ENCODE measurements at places on chromosomes 12 and 14.
A peak's percentile ranks its signal among the peaks of the same experiment; 100 is the strongest.

- DNase-seq: peak; percentile 98
Measured at GRCh38 chr12:26740991-26741390, 92.0 kb downstream of the ITPR2 start.

- DNase-seq: no peak
Measured at GRCh38 chr14:34259996-34260395, 202.0 kb downstream of the SPTSSA start.

GRCh38 chr12:45725631-45726602 is 3.6 kb upstream of the ARID2 start:
- DNase-seq: peak; percentile 59

DNA sequence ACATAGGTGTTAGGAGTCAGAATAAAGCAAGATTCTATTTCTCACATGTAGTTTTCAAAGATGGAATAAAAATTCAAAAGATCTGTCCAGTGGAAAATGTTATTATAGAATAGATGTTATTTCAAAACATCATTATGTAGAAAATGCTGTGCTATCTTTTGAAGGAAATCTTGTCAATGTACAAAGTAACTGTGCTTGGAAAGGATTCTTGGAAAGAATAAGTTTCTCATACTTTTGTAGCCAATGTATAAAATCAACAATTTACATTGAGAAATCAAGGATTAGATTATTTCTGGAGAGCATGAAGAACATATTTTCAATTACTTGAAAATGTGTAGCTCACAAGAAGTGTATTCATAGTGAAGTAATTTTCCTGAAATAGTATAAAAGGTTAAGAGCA is 532.5 kb upstream of the MGAT4C start:
- no peak for DNase-seq

DNA sequence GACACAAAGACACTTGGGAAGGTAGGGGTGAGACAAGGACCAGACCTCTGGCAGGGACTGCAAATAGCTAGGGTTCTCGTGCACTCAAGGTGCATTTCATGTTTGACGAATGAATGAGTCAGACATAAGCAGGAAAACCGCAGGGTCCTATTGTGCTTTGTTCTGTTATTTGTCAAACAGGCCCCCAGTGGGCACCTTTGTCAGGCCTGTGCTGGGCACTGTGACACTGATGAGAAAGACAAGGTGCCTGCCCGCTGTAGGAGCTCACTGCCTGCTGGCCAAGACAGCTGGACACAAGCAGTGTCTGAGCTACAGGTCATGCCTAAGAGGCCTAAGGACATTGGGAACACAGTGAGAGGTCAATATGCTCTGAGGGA is 2.3 kb downstream of the OTUB2 start:
- no peak for DNase-seq

- DNase-seq: no peak
Measured at GRCh38 chr12:115942346-115942745, 335.1 kb downstream of the MED13L start.

GRCh38 chr12:92408072-92408900 is 262.6 kb upstream of the BTG1 start:
- peak; percentile 38 for DNase-seq

DNA sequence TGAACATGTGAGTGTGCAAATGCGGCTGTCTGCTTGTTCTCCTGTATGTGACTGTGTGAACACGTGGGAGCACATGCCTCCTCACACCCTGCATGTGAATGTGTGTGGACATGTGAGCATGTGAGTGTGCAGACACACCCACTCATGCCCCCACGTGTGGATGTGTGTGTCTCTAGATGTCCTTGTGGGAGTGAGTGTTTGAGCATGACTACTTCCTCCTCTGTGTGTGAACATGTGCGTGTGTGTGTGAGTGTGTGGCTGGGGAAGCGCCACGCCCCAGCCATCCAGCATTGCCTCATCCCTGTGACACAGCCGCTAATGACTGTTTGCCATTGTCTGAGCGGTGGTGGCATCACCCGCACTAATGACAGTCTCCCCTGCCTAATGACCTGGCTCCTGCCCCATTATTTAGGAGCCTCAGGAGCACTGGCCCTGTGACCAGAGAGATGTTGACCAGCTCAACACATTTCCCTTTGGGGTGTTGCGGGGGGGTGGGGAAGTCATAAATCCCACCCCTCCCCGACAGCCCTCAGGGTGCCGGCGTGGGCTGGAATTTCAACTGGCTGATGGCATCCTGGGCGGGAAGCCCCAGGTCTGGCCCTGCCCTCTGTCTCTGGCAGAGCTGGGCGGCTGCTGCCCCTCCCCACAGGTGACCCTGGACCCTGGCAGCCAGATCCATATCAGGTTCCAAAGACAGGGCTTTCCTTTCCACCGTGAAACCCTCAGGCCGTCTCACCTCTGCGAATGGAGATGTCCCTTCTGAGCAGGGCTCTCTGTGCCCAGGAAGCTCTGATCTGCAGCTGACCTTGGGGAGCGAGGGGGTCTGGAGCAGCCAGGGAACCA is 11.5 kb upstream of the KRT80 start:
- DNase-seq: peak; percentile 13

GRCh38 chr12:1864456-1864855 is 44.1 kb downstream of the LRTM2 start:
- DNase-seq: no peak

DNA sequence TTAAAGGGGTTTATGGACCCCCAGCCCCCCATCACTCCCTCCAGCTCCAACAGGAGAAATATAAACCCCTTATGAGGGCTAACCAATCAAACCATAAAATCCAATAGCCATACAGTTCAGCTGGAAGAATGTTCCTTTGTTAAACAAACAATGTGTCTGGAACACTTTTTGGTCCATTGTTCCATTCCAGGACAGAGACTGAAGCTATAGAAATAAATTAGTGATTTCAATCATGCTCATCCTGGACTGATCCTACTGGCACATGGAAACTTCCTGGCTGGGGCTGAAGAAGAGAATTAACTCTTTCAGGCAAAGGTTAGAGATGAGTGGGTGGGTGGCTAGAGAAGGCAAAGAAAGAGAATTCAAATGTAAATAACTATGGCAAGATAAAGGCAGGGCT is 63.4 kb downstream of the ANO2 start:
- no peak for DNase-seq

DNA sequence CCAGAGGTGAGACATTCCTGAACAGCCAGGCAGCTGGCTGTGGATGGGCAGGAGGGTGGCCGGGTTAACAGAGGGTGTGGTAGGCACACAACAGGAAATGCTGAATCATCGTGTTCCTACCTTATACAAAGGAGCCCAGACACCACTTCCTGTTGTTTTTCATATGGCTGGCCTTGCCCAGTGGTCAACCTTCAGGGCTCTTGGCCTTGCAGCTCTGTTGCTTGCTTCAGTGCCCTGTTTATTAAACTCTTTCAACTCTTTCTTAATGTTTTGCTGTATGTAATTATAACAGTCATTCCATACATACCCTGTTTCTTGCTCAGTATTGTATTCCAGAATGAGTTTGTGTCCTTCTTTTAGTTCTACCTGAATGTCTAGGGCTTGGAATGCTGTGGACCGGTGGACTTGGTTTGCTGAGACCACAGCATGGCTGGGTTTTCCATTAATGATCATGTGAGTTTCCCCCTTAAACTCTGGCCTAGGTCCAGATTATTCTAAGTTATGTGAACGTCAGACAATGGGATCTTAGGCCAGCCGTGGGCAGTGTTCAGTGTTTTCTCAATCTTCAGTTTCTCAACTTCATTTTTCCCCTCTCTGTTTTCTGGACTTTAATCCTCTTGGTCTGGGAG is 11.9 kb downstream of the CFAP54 start:
- no peak for DNase-seq

DNA sequence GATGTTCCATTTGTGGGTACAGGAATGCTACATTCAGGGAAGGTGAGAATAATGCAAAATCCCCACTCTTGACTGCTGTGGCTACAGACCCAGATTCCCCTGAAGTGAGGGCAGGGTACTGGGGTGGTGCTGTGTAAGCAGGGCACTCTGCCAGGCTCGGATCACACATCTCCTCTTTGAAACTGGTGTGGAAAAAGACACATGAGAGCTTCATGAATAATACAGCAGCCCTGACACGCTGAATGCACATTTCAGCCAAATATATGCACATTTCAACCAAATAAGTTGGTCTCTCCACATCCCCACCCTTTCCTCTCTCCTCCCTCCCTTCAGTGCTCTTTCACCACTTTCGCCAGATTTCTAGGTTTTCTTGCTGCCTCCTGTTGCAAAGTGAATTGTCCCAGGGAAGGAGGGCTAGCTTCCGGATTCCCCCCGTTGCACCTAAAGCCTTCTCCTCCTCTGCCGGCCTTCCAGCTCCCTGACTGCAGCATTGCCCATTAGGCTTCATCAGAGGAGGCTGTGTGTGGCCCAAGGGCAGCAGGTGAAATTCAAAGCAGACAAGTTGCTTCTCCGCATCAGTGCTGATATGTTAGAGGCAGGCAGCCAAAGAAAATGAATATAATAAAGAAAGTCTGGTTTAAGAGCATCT is 118.2 kb upstream of the TMCC3 start:
- no peak for DNase-seq

- no peak for DNase-seq
Measured at GRCh38 chr14:94483729-94484275, 7.8 kb upstream of the SERPINA9 start.

- DNase-seq: no peak
Measured at GRCh38 chr14:103393070-103393469, 7.9 kb downstream of the MARK3 start.

DNA sequence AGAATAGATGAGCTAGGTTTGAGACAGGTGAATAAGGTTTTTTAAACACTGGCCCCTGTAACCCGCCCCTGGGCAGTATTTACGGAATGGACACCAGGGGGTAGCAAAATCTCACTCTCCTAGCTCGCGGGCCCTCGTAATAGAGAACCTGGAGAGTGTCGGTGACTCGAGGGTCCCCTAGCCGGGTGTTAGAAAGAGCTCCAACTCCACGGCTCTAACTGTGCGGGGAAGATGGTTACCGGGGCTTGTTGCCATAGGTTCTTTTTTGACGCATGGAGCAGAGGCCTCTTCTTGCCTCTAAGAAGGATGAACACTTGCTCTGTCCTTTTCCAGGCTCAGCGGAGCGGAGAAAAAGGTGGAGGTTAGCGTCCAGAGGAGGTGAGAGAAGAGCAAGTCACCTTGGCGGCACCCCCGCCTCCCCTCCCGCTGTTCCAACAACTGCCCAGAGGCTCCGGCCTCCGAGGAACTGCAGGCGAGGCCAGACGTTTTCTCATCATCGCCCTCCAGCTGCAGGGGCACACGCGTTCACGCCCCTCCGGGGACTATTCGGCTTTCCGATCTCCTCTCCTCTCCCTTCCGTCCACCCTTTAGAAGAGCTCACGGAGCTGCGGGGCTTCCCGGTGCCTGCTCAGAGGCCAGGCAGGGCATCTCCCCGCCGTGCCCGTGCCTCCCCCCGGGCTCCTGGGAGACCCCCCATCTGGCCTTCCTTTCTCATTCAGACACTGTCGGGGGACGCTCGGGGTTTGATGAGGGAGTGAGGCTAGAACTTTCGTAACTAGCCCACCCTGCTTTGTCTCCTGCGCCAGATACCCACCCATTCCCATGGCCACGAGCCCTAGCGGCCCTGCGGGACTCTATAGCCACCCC is 1.4 kb upstream of the ARHGEF40 start:
- peak; percentile 84 for DNase-seq

GRCh38 chr14:33958605-33959226 is 7.8 kb upstream of the EGLN3 start:
- DNase-seq: no peak

GRCh38 chr12:88305254-88305890 is 163.3 kb downstream of the TMTC3 start:
- DNase-seq: no peak

DNA sequence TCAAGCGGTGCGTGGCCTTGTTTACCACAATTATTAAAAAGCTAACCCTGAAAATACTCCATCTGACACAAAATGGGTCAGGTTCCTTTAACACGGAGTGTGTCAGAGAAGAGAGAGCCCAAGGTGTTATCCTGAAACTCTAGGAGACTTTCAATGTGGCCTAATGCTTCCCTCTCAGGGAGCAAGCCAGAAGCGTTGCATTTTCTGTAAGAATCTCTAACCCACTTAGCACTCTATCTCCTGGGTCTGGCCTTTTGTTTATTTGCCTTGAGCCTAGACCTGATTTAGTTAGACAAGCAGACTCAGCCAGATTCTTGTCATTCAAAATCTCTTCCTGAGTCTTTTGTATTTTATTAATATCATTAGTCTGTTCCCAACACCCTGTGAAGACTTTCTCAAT is 184.0 kb upstream of the SYT1 start:
- no peak for DNase-seq

GRCh38 chr12:87596636-87597035 is 432.6 kb downstream of the C12orf50 start:
- no peak for DNase-seq

DNA sequence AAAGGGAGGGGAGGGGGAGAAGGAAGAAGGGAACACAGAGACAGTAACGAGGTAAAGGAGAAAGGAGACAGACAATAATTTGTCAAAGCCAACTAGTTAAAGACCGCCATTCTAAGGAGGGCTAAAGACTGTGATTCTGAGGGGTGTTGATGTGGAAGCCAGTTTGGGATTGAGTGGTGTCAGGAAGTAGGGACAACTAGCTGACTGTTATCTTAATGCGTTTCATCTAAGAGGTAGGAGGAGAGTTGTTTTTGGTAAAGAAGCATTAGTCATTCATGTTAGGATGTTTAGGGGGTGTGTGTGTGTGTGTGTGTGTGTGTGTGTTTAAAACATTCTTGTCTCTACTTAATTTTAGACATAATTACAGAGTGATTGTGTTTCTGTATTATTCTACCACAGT is 95.0 kb downstream of the INSM2 start:
- no peak for DNase-seq

DNA sequence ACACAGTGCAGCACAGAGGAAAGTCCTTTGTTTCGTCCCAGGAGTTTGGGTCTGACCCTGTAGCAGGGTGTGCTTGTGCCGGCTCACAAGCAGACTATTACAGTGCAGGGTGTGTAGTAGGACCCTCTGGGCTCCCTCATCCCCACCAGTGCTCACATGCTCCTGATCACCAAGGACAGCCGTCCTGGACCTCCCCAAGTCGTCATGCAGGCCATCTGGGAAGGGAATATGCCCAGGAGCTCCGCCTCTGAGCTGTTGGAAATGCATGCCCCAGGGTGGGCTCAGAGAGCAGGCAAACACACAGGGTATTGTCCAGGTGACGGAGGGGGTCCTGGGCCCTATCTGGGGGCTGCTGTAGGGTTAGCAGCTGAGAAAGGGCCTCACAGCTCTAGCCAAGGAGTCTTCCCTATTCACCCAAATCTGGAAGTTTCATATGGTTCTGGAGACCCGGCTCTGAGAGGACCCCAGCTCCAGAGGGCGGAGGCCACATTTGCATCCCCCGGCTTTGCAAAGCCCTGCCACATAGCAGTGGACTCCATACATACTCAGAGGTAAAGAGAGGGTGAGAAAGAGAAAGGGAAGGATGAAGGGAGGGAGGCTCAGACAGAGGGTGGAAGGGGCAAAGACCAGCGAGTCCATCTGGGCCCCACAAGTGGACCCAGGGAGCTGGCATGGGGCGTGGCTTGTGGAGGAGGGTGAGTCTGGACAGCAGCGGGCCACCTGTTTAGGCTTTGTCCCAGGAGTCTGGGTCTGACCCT is 53.5 kb upstream of the PPP2R5C start:
- DNase-seq: no peak

DNA sequence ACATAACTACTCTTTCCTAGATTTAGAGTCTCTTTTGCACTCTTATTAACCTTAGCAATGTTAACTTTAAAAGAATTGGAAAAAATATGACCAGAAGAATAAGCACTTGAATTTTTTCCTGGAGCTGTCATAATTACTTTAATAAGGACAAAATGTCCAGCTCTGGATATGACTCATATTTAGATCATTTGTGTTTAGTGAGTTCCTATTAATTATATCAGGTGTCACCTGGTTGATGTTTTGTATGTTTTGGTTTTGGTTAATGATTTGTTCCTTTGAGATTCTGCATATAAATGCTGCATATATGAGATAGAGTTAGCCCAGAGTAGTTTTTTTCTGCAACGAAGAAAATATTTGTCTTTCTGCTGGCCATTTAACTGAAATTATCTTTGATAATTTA is 5.1 kb downstream of the CLECL1 start:
- DNase-seq: no peak

Data from NCI-H1105 treated with DMSO at 0.1 percent for 48 hours (cell line).